Thyroid gland (tissue), 4 donors: ENCODE measurements at places on chromosomes 3 and 15. TPM values are rescaled to one million over a fixed set of nuclear protein-coding genes. Genes with fewer than 3 reads are reported as not detected.

Gene GP9
- total RNA-seq = not detected

- no peak overlapping the region for H3K27ac ChIP-seq
- peak; percentile 72 for DNase-seq
- H3K4me1 ChIP-seq = no peaks in the 10 kb centered on the region
- no peaks in the 10 kb centered on the region for H3K27me3 ChIP-seq
- no peak overlapping the region for H3K4me3 ChIP-seq
- H3K36me3 ChIP-seq = no peaks in the 10 kb centered on the region
Measured at GRCh38 chr15:85831415-85832113, 36.8 kb upstream of the KLHL25 start.

GRCh38 chr3:169148448-169149348 lies 514.8 kb downstream of the MECOM start:
- no peak for DNase-seq
- peaks cover 9% of the 10 kb centered on the region for H3K27me3 ChIP-seq
- no peak overlapping the region for H3K4me3 ChIP-seq
- no peak overlapping the region for H3K27ac ChIP-seq
- peaks cover 12% of the 10 kb centered on the region for H3K4me1 ChIP-seq

DNA sequence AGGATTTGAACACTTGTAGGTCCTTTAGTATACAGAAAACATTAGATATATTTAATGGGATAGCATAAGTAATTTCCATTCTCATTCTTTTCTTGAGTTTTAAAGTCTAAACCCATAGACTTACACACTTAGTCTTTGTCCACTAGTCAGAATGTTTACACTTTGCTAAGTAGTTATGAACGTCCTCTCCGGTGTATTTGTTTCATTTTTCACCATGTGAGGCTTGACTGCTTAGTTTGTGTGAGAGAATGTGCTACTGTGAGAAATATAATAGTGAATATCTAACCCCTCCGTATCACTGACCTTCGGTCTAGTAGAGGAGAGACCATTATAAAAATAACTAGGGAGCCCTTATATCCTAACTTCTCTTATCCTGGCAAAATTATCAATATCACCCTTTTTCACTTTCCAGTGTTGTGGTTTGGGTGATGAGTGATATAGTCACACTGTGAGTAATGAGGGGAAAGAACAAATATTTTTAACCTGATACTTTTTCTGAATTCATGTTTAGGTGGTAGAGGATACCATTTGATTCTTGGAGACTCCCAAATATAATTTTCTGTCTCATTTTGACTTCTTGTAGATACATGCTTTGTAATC lies 122.4 kb downstream of the UBE2E2 start:
- no peaks in the 10 kb centered on the region for H3K27me3 ChIP-seq
- no peaks in the 10 kb centered on the region for H3K36me3 ChIP-seq
- no peak overlapping the region for H3K27ac ChIP-seq
- H3K4me3 ChIP-seq = no peak overlapping the region
- no peak for DNase-seq
- H3K4me1 ChIP-seq = no peaks in the 10 kb centered on the region
